Activated naive CD4-positive, alpha-beta T cell treated with anti-CD3 and anti-CD28 coated beads for 36 hours (primary cell): ENCODE measurements at places on chromosomes 4 and X.

- no peak for DNase-seq
Measured at GRCh38 chr4:75904076-75904475, 1.8 kb upstream of the PPEF2 start.

GRCh38 chr4:74675673-74676279 is 118.5 kb downstream of the BTC start:
- DNase-seq: peak; percentile 19

DNA sequence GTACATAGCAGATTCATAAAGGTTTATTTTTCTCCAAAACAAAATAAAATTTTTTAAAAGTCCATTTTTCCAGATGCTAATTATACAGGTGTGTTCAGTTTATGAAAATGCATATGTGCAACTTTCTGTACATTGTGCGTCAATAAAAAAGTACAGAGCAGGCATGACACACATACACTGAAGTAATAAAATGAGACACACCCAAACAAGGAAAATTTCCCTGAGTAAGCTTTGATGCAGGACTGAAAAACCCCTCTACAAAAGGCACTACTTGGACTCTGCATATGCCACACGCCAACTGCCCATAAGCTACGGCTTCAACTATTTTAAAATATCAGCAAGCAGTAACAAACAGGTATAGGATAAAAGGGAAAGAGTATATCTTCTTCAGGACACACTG is 13.8 kb downstream of the ARAP2 start:
- no peak for DNase-seq

- DNase-seq: peak; percentile 86
Measured at GRCh38 chrX:49172280-49172780, 632 bp downstream of the PLP2 start.

- DNase-seq: no peak
Measured at GRCh38 chrX:31350808-31351074, 278.9 kb upstream of the FTHL17 start.

DNA sequence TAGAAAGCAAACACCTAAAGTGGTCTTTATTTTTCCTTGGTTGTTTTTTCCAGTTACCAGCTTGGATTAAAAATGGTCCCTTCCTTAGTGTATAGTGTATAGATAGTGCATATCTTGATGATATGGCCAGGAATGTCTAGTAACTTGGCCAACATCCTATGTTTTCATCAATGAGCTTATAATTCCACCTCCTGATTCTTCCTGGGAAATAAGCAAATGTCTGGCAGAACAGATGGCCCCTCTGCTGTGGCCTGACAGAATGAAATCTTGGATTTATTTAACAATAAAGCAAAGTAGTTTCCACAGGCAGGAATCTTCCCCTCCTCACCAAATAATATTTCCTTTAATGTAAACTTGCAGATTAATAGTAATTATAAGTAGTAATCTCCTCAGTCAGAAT is 6.1 kb downstream of the SCARB2 start:
- DNase-seq: no peak
